Activated CD4-positive, CD25-positive, alpha-beta regulatory T cell (primary cell): ENCODE measurements at places on chromosomes 4 and X.

DNA sequence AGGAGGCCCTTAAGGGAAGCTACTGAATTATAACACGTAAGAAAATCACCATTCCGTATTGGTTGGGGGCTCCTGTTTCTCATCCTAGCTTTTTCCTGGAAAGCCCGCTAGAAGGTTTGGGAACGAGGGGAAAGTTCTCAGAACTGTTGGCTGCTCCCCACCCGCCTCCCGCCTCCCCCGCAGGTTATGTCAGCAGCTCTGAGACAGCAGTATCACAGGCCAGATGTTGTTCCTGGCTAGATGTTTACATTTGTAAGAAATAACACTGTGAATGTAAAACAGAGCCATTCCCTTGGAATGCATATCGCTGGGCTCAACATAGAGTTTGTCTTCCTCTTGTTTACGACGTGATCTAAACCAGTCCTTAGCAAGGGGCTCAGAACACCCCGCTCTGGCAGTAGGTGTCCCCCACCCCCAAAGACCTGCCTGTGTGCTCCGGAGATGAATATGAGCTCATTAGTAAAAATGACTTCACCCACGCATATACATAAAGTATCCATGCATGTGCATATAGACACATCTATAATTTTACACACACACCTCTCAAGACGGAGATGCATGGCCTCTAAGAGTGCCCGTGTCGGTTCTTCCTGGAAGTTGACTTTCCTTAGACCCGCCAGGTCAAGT lies 6.9 kb upstream of the MSANTD1 start:
- DNase-seq = no peak

DNA sequence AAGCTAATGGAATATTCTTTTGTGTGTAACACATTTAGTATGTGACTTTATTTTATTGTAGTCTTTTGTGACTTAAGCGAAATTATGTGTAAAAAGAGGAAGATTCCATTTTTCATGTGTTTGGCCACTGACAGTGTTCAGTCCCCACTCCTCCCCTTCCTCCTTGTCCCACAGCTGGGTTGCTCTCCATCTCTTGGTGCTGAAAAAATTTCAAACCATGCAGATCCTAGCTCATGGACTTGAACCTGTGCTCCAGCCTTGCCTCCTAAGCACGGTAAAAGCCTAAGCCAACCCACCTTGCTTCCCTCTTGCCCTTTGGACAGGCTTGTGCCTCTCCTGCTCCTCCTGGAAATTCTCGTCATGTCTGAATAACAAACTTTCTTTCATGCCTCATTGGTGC lies 2008.5 kb upstream of the TENM3 start:
- no peak for DNase-seq

- DNase-seq = no peak
These were observed 390.8 kb upstream of the BOD1L1 start for GRCh38 chr4:14018191-14018853.

- no peak for DNase-seq
These were observed 11.0 kb downstream of the SH3BP2 start for GRCh38 chr4:2803624-2804448.

DNA sequence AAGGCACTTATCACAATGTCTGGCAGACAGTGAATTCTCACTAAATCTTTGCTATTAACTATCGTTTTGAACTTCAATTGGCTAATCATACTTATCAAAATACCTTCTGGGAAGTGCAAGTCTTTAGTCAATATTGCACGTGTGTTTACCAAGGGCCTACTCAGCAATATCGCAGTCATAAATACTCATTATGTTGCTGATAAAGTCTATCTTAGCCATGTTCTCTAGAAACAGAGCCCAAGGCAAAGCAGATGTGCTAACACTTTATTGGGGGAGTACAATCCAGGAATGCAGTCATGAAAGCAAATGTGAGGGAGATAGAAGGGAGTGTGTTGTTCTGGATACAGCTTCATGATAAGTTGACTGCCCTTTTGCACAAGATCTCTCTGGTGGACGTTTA lies 90.5 kb downstream of the FBXO8 start:
- DNase-seq = no peak

DNA sequence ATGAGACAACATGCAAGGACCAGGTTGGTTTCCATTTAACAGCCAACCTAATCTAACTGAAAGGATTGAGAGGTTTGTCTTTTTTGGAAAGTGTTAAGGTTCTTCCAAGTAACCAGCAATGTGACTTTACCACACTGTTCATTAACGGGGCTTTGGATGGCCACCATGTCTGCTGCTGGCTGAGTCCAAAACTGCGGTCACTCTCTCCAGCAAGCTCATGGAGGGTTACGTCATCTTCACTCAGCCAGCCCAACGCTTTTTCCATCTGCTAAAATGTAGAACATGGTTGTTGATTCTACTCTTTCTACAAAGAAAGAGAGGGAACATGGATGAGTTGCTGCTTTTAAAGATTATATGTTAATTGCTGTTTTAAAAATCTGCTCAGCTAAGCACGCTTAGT lies 11.0 kb downstream of the PKD2 start:
- no peak for DNase-seq

DNA sequence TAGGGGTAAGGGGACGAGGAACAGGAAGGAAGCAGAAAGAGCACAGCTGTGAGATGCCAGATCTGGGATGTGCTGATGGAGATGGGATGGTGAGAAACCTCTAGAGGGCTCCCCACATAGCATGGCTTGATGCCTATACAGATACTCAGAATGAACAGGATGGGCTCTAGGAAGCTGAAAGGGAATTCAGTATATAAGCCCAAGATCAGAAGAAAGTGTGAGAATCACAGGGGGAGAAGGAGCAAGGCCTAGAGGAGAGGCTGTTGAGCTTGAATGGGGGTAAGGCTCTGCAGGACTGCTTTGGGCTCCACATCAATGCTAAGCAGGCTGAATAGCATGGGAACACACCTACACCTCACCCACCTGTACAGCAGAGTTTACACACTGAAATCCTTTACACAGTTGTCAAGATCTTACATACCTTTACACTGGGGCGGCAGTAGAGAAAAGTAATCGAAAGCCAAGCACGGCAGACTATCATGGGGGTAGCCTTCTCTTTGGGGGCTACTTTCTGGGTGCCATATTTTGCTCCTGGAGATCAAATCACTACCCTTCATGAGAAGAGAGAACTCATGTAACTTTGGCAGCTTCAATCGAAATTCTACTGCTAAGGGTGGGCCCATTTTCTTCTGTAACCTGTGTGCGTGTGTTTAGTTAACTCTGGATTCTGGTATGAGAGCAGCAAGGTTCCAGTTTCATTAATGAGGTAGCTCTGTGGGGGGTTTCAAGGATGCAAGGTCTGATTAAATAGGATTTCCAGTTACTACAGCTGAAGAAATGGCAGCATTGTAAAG lies 30.6 kb downstream of the HOPX start:
- no peak for DNase-seq

- DNase-seq = no peak
These were observed 10.3 kb upstream of the SLC10A4 start for GRCh38 chr4:48472794-48473193.

GRCh38 chr4:20318001-20318908 lies 66.5 kb downstream of the SLIT2 start:
- no peak for DNase-seq

GRCh38 chr4:54015423-54016030 lies 48.9 kb downstream of the CHIC2 start:
- DNase-seq = no peak

- DNase-seq = no peak
These were observed 669.8 kb downstream of the IQCM start for GRCh38 chr4:149145803-149146202.

DNA sequence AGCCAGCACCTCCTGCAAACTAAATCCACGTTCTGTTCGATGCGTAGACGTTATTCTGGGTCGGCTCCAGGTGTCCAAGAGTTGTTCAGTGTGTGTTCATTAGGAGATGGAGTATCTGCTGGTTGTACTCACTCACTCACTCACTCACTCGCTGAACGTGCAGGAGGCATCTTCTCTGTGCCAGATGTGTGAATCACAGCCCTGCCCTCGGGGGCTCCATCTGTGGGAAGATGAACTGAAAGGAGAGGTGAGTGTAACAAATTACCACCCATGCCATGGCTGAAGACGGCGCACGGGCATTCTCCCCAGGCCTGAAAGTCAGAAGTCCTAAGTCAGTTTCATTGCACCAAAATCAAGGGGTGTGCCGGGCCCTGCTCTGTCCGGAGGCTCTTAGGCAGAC lies 16.1 kb downstream of the NSG1 start:
- no peak for DNase-seq

GRCh38 chrX:23633834-23634580 lies 33.3 kb upstream of the PRDX4 start:
- DNase-seq = no peak

DNA sequence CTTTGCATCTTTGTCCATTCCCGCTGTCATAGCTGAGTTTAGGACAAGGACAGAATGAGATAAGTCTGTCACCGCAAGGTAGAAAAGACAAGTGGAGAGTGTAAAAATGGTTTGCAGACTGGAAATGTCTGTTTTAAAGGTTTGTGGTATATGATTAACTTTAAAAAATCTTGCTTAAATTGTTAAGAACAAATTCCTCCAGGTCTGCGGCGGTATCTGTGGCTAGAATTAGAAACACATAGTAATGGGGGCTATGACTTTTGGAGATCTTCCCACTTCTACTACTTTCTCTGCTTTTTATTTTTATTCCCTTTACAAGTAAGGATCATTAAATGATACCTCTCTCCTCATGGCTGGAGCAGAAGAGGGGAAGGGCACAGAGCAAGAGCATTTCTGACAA lies 92.2 kb downstream of the MID1IP1 start:
- no peak for DNase-seq
